ENCODE measurements at places on chromosomes 3 and 15. TPM values are rescaled to one million over a fixed set of nuclear protein-coding genes. Genes with fewer than 3 reads are reported as not detected.

CASR gene
- not detected for total RNA-seq

RASGRF1 gene
- 0.07 TPM for total RNA-seq

SPTBN5 gene
- 4.7 TPM for total RNA-seq

RTP1 gene
- total RNA-seq, result not detected

FOXL2NB gene
- total RNA-seq, result not detected

LMCD1 gene
- 0.59 TPM for total RNA-seq

ISL2 gene
- total RNA-seq, result 1.5 TPM

COL6A6 gene
- total RNA-seq, result not detected

XPC gene
- 56.0 TPM for total RNA-seq

CNTN4 gene
- not detected for total RNA-seq

ZNF620 gene
- total RNA-seq, result 6.6 TPM

FBXW12 gene
- total RNA-seq, result not detected

ASB14 gene
- not detected for total RNA-seq

MCTP2 gene
- total RNA-seq, result 71.2 TPM

PLA2G4D gene
- not detected for total RNA-seq

HIGD2B gene
- total RNA-seq, result 0.20 TPM

CAPN3 gene
- total RNA-seq, result 4.5 TPM

ITIH4 gene
- 15.2 TPM for total RNA-seq

SMCO1 gene
- total RNA-seq, result not detected

NR1I2 gene
- not detected for total RNA-seq

SNTN gene
- not detected for total RNA-seq

LRRC34 gene
- total RNA-seq, result 1.9 TPM

OXNAD1 gene
- total RNA-seq, result 76.6 TPM

NEK10 gene
- 1.4 TPM for total RNA-seq

ERICH6 gene
- total RNA-seq, result not detected

Measured in T-helper 1 cell treated with Interleukin-12 subunit alpha and Interleukin-12 subunit beta and Interleukin-4 antibody, amounts not matched to agents 30 ng/mL and 1 ng/mL, for 36 hours (primary cell).